ENCODE measurements at places on chromosomes 16 and 17.

DNA sequence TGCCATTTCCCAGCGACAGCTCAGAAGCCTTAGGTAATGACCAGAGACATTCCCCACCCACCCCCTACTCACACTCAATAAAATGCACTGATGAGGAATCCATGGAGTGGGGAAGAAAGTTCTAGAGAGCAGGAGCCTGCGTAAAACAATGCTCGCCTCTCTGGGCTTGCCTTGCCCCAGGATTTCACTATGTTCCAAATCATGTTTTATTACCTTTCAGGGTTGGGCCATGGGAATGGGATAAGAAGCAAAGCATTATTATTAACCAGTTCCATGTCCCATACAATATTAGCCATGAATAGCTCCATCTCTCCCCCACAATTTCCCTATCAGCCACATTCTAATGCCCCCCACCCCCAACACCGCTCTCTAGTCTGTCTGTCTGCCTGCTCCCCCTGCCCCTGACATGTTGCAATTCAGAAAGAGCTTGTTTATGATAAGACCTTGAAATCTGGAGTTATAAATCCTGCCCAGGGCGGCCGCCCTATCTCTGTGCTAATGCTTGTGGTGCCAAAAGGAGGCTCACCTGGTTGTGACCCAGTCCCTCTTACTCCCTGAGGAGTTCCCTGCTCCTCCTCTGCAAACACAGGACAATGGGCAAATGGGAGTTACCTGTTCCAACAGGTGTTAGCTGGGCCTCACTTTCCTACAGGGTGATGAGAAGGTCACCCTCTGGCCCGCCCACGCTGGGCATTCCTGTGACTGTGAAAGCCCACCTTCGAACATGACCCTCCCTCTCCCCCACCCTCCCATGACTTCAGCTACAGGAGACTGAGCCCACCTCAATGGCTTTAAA, 28.0 kb upstream of the DDX52 start:
- DNase-seq = no peak

GRCh38 chr16:78221892-78222291, 122.4 kb downstream of the WWOX start:
- no peak for DNase-seq

GRCh38 chr16:87963400-87963799, 12.2 kb downstream of the BANP start:
- no peak for DNase-seq

GRCh38 chr17:77493901-77494663, 353.3 kb downstream of the SEC14L1 start:
- DNase-seq = no peak

GRCh38 chr17:32958418-32958817, 30.5 kb downstream of the TMEM98 start:
- DNase-seq = no peak

- DNase-seq = no peak
Observed at GRCh38 chr16:30358577-30358936, 3.4 kb upstream of the CD2BP2 start.

GRCh38 chr17:27586203-27586721, 44.7 kb upstream of the LGALS9 start:
- no peak for DNase-seq

GRCh38 chr16:57840833-57841232, 38.5 kb upstream of the KIFC3 start:
- DNase-seq = no peak

DNA sequence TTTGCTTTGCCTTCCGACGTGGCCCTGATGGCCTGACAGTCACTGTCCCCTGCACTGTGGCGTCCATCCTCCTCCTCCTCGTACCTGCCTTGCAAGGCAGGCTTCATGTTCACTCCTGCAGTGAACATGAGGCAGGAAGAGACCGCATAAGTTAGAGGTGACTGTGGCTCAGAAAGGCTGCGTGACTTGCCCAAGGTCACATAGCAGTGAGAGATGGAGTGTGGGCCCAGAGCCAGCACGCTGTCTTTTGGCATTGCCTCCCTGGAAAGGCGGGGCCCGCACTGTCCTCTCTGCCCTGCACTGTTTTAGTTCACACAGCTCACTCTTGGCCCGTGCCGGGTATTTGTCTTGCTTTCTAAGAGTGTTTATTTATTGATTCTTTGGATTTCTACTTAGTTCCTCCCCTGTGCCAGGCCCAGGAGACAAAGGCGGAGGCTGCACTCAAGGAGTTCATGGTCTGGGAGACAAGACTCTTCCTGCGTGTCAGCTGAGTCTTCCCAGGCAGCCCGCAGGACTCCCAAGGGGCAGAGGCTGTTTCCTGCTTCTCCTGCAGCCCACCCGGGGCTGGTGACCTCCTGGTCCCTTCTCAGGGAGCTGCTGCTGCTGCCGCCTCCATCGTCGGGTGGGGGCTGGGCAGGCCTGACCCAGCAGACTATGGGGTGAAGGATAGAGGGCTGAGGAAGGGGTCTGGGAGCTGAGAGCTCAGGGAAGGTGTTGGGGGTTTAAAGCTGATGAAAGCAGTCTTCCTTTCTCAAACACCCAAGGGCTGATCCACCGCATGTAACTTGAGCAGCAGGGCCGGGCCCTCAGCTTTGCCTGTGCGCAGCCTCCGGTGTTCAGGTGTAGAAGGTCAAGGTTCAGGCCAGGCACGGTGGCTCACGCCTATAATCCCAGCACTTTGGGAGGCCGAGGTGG, 12.7 kb downstream of the CYGB start:
- DNase-seq = no peak

DNA sequence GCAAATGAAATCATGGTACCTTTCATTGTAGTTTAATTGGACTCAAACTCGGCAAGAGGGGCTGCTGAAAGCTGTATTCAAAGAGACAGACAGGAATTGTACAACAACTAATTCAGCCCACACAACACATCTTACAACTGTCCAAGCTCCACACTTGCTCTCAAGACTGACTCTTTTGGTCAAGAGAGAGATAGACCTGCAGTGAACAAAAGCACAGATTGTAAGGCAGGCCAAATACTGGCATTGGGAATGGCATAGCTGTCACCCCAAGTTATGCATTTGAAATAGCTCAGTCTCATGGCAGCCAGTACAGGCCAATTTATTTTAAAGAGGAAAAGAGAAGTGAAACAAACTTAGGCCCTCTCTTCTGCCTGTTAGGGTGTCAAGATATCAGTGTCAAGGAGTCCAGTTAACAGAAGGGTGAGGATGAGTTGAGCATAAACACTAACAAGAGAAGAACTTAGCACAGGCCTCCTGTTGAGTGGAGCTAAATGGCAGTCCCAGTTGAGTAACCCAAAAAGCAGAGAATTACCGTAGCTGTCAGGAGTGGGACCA, 215.7 kb downstream of the IRX3 start:
- DNase-seq = no peak

- no peak for DNase-seq
Observed at GRCh38 chr16:87160234-87160636, 157.0 kb downstream of the C16orf95 start.

- no peak for DNase-seq
Observed at GRCh38 chr16:6510261-6510660, 822.4 kb upstream of the RBFOX1 start.

DNA sequence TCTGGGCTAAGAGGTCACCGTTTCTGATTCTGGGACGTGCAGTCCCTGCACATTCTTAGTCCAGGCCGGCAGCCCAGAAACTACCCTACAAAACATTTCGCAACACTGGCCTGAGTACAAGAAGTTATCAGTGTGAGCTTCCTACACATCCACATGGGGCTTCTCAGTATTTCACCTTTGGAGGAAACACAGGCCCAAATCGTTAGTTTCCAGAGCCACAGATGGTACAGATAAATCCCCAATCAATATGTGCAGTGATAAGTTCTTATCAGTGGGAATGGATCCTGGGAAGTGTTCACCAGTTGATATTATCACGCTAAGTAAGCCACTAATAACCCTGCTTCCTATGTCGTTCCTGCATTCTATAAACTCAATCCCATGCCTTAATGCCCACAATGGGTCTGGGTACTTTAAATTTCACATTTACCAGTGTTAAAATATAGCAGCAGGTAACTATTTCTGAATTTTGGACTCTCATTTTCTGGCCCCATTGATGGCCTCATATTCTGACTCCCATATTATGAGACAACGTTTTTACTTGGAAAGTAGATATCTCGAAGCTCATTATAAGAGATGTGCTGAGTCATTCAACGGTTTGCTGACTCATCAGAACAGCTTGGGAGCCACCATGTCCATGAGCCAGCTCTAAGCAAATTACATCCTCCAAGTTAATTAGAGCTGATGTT, 370.2 kb upstream of the MAF start:
- DNase-seq = no peak

DNA sequence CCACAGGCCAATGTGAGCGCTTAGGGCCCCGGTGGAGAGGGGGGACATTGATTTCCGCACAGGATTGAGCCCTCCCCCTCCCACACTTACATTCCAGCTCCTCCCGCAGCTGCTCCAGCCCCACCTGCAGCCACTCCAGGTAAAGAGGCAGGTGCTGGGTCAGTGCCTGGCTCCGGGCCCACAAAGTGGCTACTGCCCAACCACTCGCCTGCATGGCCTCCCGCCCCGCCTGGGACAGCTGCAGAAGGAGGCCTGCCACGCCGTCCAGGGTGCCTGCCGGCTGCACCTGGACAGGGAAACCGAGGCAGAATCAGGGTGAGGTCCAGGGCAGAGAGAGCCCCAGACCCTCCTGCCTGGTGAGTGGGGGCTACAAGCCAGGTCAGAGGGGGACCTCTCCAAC, 46.3 kb downstream of the RMI2 start:
- no peak for DNase-seq

DNA sequence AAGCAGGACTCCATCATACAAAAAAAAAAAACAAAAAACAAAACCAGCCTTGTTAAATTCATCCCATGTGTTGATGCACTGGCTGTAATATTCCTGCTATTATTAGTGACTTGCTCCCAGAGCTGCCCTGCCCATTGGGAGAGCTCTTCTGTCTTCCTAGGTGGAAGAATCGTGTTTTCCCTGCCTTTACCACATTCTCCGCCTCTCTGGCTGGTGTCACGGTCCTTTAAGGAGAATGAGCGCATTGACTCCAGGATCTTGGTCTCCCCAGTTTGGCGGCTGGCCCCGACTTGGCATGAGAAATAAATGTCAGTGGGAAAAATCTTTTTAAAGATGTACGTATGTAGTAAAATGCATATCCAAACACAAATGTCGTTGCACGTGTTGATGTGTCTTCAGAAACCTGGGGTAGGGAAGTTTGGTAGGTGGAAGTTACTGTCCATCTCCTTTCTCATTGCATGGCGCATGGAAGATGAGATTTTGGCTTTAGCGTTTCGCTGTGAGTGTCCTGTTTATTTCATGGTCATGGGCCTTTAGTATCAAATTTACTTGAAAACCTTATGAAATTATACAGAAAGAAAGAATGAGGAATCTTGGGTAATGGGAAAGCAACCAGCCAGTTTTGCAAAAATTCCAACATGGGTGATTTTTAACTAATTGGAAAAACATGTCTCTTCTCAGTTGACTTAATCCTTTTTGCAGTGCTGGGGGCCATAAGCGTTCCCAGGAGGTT, 15.5 kb downstream of the RMI2 start:
- no peak for DNase-seq

DNA sequence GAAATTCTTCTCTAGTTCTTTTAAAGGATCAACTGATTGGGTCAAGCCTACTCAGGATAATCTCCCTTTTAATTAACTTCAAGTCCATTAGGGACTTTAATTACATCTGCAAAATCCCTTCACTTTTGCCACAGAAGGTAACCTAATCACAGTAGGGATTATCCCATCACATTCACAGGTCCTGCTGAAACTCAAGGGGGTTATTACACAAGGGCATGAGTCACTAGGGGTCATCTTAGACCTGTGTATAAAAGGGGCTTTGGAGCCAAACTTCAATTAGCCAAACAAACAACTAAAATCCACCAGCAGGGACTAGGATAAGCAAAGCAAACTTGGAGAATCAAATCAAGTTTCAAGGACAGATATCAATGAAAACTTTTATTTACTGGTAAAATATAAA, 19.4 kb downstream of the CIAPIN1 start:
- no peak for DNase-seq

- DNase-seq = no peak
Observed at GRCh38 chr17:1491443-1492248, 840 bp downstream of the MYO1C start.

- DNase-seq = no peak
Observed at GRCh38 chr17:74928786-74929185, 4.7 kb downstream of the OTOP2 start.

- DNase-seq = no peak
Observed at GRCh38 chr17:38703742-38704605, 1.1 kb upstream of the MLLT6 start.

DNA sequence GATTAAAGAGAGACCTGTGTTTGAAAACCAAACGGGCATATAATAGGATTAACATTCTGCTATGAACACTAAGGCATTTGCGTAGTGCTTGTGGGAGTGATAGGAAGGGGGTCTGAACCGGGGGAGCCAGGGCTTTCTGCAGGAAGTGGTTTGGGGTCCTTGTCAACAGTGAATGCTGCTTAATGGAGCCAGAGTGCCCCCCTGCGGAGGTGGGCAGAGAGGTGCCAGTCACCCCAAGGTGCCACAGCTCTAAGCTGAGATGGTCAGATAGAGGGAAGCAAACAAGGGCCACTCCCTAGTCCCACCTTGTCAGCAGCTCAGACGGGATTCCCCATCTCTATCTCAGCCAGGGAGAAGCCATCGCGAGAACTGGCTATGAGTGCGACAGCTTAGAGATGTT, 17.7 kb downstream of the NAA60 start:
- DNase-seq = no peak

DNA sequence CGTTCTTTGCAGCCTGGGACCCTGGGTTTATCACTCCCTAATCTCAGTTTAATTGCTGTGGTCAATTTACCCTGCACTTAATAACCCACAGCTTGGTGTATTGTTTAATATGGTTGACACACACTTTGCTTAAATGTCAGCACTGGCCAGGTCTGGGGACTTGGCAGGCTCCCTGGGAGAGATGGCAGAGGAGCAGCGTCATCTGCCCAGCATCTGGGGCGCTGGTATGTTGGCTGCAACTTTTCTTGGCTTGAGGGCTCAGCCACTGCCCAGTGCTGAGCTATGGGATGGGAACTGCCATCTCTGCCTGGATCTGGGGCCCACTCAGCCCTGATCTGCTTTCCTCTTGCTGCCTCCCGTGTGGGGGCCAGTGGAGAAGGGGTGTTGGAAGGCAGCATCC, 115.7 kb upstream of the IRX3 start:
- no peak for DNase-seq

DNA sequence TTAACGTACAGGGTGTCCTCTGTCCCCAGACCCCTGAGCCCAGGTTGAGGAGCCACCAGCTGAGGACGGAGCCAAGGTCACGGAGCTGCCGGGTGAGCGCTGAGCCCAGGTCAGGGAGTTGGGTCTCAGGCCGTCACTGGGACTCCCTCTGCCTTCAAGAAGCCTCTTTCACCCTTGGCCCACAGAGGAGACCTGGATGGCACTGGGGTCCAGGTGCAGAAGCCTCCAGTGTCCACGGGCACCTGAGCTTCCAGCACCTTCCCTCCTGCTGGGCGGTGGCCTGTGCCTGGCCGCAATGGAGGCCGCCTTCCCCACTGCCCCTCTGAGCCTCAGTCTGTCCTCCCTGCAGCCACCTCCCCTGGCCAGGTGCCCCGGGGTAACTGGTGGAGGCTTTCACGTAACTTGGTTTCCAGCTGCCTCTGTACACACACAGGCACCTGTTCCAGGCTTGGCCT, 31.6 kb upstream of the CDH15 start:
- DNase-seq = no peak

Measured in smooth muscle cell of the brain vasculature (primary cell).